T47D (cell line): ENCODE measurements at places on chromosomes 4 and X.
A peak's percentile ranks its signal among the peaks of the same experiment; 100 is the strongest.

GRCh38 chrX:28969126-28969525 lies 381.9 kb downstream of the IL1RAPL1 start:
- DNase-seq = no peak

GRCh38 chr4:8306511-8307021 lies 37.0 kb downstream of the HTRA3 start:
- no peak for DNase-seq

- no peak for DNase-seq
Observed at GRCh38 chr4:59700651-59701050, 1499.5 kb upstream of the ADGRL3 start.

- no peak for DNase-seq
Observed at GRCh38 chr4:105605493-105605892, 53.1 kb downstream of the ARHGEF38 start.

GRCh38 chr4:17273047-17273446 lies 238.8 kb downstream of the QDPR start:
- DNase-seq = no peak

GRCh38 chr4:153341575-153342090 lies 2.9 kb upstream of the MND1 start:
- no peak for DNase-seq

DNA sequence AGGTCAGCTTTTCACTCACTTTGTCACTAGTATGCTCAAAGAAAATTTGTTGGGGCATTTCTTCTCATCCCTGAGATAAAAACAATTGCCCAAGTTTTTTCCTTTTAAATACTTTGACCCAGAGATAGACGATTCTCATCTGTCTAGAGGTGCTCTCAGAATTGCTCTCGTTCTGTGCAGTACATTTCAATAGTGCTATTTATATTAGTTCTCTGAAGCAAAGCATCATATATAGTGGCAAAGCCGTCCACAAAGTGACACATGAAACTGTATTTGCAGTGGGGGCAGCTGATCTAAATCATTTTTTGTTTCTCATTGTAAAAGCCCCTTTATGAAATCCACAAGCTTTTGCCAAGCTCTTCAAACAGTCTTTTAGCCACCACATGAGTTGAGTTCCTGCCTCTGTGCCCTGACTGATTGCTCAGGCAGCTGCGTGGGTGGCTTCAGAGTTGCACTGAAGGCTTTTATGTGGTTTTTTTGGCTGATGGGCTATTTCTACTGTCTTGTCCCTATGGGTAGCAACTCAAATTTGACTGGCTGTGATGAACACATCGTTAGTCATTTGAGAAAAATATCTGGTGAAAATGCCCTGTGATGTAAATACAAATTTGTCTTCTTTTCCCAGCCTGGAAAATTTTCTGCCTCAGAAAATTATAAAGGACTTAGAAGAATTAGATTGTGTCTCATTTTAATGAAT lies 119.1 kb upstream of the OTUD4 start:
- no peak for DNase-seq

- DNase-seq = no peak
Observed at GRCh38 chr4:113433536-113434246, 327.8 kb downstream of the CAMK2D start.

- DNase-seq = no peak
Observed at GRCh38 chrX:111284631-111285293, 14.5 kb upstream of the CAPN6 start.

GRCh38 chrX:8939322-8939721 lies 94.6 kb downstream of the FAM9B start:
- no peak for DNase-seq

DNA sequence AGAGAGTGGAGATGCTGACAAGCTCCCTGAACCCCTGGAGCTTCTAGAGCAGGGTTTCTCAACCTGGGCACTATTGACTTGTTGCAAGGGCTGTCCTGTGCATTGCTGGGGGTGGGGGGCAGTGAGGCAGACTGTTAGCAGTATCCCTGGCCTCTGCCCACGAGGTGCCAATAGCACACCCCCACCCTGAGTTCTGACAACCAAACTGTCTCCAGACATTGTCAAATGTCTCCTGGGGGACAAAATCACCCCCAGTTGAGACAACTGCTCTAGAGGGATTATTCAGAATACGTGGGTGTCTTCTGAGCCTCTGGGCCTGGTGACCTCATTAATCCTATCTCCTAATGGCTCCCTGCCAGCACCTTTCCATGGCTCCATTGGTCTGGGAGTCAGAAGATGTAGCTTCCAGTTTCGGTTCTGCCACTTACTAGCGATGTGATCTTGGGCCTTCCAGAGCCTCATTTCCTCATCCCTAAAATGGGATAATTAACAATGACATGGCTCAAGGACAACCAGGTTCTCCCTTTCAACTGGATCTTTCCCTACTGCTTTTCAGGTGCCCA lies 17.6 kb upstream of the PJA1 start:
- DNase-seq = no peak

DNA sequence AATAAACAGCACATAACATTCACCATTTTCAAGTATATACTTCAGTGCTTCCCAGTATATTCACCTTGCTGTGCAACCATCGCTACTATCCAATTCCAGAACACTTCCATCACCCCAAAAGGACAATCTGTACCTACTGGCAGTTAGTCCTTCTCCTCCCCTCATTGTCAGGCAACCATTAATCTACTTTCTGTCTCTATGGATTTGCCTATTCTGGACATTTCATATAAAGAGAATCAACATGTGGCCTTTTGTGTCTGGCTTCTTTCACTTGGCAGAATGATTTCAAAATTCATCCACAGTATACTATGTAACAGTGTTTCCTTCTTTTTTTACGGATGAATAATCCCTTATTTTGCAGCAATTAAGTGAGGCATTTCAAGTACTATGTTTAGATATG lies 189.4 kb downstream of the FBXW7 start:
- no peak for DNase-seq

- no peak for DNase-seq
Observed at GRCh38 chr4:139896091-139896604, 230.5 kb downstream of the MGST2 start.

- DNase-seq = no peak
Observed at GRCh38 chrX:124369722-124370121, 23.4 kb downstream of the SH2D1A start.

- DNase-seq = no peak
Observed at GRCh38 chr4:153781280-153781679, 7.6 kb downstream of the SFRP2 start.

- DNase-seq = no peak
Observed at GRCh38 chr4:181684310-181684709, 558.9 kb upstream of the TENM3 start.

GRCh38 chrX:151828439-151829080 lies 84.1 kb upstream of the MAGEA4 start:
- no peak for DNase-seq

DNA sequence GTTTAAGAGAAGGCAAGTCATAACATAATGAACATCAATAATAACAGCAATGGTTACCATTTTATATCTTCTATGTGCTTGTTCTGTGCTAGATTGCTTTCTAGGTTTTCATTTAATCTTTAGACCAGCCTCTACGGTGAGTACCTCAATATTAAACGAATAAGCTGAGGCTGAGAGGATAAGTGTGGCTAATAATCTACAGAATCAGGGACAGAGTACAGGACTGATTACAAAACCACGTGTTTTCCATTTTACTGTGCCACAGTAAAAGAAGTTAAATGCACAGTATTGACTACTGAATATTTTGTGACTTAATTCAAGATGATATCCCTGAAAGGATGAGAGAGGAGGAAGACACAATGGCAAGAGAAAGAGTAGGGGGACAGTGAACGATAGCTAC lies 56.3 kb downstream of the HUWE1 start:
- no peak for DNase-seq

GRCh38 chr4:1880332-1880731 lies 9.1 kb downstream of the NSD2 start:
- no peak for DNase-seq

- no peak for DNase-seq
Observed at GRCh38 chr4:4820261-4820660, 39.2 kb upstream of the MSX1 start.

GRCh38 chrX:43970528-43970927 lies 2.7 kb downstream of the NDP start:
- no peak for DNase-seq

- peak; percentile 73 for DNase-seq
Observed at GRCh38 chr4:82677327-82677726, 115.5 kb upstream of the TMEM150C start.

- peak; percentile 38 for DNase-seq
Observed at GRCh38 chrX:78886550-78886949, 58.6 kb upstream of the P2RY10 start.

- DNase-seq = no peak
Observed at GRCh38 chrX:56564164-56564885, 898 bp downstream of the UBQLN2 start.

- DNase-seq = no peak
Observed at GRCh38 chr4:58111818-58112217, 1001.6 kb upstream of the IGFBP7 start.

DNA sequence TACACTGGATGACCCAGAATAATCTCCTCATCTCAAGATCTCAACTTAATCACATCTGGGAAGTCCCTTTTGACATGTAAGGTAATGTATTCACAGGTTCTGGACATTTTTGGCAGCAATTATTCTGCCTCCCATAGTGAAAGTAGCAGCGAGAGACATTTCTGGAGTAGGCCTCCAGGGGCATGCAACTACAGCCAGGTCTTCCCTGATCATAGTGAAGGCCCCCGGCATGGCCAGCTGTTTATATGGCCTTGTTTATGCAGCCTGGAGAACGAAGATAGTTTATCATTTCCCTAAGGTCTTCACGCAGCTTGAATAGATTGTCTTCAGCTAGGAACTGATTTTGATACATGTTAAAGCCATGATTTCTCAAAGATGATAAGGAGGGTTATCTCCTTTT lies 139.9 kb downstream of the RNF150 start:
- no peak for DNase-seq
